ENCODE measurements at places on chromosomes 6 and 20.

- peak; percentile 51 for DNase-seq
Observed at GRCh38 chr6:56951049-56951831, 3.7 kb upstream of the BEND6 start.

DNA sequence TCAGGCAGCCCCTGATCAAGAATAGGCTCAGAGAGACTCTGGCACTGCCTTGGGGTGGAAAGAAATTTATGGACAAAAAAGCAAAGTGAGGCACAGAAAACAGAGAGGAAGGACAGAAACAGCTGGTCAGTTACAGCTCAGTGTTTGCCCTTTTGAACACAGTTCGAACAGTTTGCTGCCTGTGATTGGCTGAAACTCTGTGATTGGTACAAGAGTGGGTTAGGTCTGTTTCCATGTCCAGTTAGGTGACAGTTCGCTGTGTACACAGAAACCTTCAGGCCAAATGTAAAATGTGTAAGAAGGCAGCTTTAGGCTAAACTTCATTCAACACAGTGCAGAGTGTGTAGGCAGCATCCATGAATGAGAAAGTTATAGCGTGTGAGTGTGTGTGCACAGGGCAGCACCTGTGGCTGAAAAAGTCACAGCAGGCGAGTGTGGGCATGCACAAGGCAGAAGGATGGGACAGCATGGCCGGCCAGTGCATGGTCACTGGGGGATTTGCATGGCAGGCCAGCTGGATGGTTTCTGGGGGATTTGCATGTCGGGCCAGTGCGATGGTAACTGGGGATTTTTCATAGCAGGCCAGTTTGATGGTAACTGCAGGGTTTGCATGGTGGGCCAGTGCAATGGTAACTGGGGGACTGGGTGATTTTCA lies 75.4 kb upstream of the FRMD1 start:
- DNase-seq: no peak

DNA sequence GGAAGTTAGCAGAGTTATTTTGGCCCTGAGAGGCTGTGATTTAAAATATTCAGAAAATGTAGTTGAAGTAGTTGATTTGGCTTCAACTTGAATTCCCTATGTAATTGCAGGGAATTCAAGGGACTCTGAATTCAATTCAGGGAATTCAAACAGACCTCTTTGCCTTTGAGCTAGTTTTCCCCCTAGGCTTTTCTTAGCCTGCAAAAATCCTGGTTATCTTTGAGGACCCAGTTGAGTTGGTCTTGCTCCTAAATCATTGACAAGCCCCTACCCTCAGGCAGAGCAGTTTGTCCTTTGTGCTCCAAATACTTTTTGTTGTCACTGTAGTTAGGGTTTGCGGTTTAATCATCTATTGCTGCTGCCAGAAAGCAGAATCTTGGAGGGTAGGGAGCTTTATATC lies 20.4 kb downstream of the GCNT2 start:
- DNase-seq: no peak

- DNase-seq: peak; percentile 80
Observed at GRCh38 chr20:39822667-39823066, 860.5 kb downstream of the DHX35 start.

DNA sequence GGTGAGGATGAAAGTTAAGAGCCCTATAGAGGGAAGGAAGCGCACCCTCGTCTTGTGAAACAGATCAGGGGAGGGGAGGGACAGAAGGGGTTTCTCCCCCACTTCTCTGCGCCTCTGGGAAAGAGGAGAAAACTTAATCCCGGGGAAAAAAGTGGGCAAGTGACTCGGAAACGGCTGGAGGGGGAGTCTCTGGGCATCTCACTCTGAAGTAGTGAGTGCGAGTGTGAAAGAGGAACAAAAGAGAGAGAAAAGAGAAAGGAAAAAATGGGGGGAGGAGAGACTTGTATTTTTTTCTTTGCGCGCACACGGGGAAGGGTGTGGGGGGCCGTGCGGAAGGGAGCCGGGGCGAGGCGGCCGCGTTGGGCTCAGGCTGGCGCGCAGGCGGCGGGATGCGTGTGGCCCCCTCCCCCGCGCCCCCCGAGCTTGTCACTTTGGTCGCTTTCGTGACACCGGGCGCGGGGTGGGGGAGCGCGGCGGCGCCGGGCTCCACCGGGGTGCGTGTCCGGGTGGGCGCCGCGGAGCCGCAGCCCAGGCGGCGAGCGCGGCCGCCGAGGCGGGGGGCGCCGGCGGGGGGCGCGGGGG lies 454 bp downstream of the L3MBTL3 start:
- DNase-seq: peak; percentile 51

GRCh38 chr6:45558858-45559257 lies 181.1 kb upstream of the SUPT3H start:
- DNase-seq: no peak

DNA sequence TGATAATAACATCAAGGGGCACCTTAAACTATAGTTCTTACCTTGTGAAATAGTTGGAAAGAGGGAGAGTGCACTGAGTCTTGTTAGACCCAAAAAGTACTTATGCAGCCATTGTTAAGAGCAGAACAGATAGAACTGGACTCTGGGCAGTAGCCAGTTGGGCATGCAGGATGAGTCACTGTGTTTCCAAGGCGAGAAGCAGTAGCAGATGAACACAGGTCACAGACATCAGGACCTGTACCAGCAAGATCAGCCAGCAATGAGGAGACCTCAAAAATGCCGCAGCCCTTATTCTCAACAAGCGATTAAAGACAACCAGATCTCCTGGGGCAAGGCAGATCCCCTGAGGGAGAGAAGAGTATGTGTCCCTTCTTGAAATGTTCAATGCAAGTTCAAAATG lies 79.0 kb downstream of the SAMD3 start:
- peak; percentile 50 for DNase-seq

- DNase-seq: no peak
Observed at GRCh38 chr6:31163922-31164321, 5.5 kb downstream of the TCF19 start.

GRCh38 chr6:25934156-25934555 lies 3.7 kb upstream of the SLC17A2 start:
- no peak for DNase-seq

DNA sequence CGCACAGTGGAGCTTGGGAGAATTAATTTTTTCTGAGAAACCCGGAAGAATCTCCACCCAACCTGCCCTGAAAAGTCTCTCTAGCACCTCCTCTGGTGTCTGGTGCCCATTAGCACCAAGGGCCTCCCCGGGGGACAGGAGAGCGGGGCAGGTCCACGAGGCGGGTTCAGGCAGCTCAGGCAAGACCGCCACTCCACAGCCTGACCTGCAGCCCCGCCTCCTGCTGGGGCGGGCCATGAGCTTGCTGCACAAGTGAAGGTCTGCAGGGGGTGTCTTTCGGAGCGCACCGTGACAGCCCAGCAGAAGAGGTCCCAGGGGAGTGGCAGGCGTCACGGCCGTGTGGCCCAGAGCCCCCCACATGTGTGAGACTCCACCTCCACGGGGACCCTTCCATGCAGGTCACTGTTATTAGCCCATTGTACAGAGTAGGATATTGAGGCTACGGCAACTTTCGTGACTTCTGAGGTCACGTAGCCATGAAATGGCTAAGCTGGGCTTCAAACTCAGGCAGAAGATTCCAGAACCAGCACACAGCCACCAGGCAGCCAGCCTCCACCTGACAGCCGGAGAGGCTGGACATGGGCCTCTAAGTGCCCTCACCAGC lies 63.9 kb upstream of the SLCO4A1 start:
- DNase-seq: no peak

- no peak for DNase-seq
Observed at GRCh38 chr6:118617417-118617816, 34.0 kb downstream of the CEP85L start.

DNA sequence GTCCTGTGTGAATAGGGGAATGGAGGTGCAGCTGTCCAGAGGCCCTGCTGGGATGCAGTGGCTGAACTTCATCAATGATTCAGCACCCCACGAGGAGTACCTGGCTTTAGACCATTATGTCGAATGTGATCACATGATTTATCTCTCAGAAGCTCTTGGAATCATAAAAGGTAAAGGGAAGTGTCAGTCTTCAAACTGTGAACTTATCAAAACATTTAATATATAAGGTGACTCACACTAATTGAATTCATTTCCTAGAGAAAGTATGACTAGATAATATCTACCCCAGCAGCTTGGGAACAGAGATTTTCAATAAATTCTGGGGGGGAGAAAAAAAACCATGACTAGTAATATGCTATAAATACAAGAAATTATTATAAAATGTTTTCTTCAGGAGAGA lies 29.5 kb downstream of the ALDH8A1 start:
- peak; percentile 10 for DNase-seq

DNA sequence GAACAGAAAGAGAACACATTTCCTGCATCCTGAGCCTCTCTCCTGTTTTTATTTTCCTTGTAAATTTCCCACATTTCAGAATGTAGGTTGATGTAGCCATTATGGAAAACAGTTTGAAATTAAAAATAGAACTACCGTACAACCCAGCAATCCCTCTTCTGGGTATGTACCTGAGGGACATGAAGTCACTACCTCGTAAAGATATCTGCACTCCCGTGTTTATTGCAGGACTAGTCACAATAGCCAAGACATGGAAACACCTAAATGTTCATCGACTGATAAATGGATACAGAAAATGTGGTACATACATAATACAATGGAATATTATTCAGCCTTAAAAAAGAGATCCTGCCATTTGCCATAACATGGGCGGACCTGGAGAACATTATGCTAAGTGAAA lies 72.0 kb upstream of the JAG1 start:
- DNase-seq: no peak

- DNase-seq: no peak
Observed at GRCh38 chr6:157642736-157643135, 180.3 kb upstream of the SNX9 start.

DNA sequence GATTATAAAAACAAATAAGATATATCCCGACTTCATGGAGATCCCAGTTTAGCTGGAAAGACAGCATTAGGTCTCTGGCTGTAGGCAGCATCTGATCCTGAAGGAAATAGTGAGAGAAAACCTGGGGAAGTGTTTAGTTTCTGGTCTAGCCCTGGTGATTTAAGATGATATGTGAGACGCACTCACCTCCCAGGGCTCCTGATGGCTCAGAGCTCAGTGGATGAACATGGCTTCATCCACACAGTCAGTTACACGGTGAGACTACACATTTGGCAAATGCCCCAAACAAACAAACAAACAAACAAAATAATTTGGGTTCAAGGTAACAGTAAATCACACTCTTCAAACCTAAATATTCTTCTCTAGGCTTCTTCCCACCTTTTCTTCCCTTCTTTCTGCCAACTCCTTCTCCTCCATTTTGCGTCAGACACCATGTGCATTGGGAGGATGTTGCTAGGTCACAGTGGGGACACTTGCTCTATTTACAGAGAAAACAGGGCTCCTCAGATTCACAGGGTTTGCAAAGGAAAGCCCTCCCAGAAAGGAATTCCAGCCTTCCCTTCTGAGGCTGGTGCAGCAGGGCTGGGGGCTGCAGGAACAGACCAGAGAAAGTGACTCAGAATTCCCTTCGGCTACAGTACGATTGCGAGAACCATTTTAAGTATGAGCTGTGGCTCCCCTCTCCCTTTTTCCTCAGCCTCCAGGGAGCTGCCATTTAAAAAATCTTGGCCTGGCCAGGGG lies 59.6 kb upstream of the SALL4 start:
- DNase-seq: no peak

- no peak for DNase-seq
Observed at GRCh38 chr6:104955491-104955890, 1.4 kb upstream of the LIN28B start.

DNA sequence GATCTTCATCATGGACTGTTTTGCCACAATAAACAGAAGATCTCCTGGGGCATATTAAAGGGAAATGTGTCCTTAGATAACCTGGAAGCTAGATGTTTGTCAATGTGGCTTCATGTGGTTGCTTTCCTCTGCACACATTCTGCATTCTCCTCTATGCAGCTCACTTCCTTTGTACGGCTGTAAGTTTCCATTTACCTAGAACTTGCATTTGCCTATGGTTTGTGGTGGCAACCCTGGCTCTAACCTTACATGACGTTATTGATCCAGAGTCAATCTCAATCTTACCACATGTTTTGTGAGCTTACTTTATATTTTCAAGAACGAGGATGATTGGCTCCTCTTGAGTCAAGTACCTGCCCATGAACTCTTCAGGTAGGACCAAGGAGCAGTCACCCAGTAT lies 863.1 kb downstream of the MAFB start:
- DNase-seq: peak; percentile 61

DNA sequence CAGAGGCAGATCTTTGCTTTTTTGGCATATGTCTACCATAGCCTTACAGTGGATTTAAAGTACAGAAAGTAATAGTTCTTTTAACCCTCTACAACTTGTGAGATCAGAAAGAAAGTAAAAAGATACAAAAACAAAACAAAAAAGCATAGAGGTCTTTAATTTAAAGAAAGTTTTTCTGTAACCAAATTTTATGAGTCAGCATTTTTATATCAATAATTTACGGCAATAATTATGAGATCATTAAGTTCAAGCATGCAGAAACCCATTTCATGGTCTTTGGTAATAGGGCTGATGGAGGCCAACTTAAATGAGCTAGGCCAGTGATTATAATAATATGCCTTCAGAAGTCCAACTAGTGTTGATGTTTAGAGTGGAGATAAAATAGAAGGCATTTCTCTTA lies 145.9 kb downstream of the AIG1 start:
- DNase-seq: no peak

DNA sequence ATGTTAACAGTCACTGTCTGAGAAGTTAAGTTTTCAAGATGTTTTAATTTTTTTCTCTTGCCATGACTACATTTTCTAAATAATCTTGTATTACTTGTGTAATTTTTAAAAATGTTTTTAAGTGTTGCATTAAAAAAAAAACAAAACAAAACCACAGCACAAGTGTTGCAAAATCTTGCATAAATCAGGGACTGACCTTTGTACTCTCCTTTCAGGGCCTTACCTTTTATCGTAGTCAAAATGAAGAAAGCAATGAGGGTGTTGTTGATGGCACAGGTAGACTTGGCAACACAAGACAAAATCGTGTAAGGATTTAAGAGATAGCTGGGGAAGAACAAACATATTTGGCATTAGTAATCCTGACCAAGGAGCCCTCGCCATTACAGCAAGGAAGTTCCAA lies 42.5 kb downstream of the PIGU start:
- no peak for DNase-seq

- DNase-seq: no peak
Observed at GRCh38 chr6:34866509-34866908, 21.3 kb downstream of the TAF11 start.

DNA sequence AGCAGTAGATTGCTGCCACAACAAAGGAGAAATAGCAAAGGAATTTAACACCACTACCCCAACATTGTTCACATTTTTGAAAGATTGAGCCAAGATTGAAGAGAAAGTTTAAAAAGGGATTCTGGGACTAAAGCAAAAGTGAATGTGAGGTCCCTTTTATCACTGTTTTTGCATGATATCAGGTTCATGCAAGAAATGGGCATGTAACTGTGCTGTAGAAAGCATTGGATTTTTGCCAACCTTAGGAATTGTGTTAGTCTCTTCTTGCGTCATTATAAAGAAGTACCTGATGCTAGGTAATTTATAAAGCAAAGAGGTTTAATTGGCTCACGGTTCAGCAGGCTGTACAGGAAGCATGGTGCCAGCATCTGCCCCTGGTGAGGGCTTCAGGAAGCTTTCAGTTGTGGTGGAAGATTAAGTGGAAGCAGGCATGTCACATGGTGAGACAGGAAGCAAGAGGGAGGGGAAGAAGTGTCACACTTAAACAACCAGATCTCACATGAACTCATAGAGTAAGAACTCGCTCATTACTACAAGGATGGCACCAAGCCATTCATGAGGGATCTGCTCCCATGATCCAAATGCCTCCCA lies 4.6 kb upstream of the GJB7 start:
- DNase-seq: peak; percentile 72

GRCh38 chr6:128139519-128139918 lies 238.7 kb upstream of the THEMIS start:
- peak; percentile 53 for DNase-seq

Measured in GM23248 (cell line).